ENCODE measurements at places on chromosomes 2 and 18.

DNA sequence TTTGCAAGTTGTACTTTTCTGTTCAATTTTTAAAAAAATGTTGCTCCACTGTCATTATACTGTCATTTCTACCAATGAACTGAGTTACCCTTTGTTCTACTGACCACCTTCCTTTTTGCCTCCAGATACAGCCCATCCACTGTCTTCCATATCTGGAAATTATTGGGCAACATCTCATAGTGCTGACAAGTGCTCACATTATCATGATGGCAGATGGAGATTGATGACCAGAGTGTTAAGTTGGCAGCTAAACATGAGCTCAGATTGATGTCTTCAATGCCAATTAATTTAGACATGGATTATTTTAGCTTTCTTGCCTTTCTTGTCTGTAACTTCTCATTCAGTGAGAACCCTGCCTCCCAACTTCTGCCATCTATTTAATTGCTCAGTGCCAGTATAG, 76.6 kb downstream of the KIAA1328 start:
- no peak for DNase-seq

- DNase-seq: no peak
Observed at GRCh38 chr18:32351032-32351431, 119.7 kb downstream of the GAREM1 start.

GRCh38 chr18:70194227-70194890, 11.1 kb downstream of the RTTN start:
- no peak for DNase-seq

- DNase-seq: no peak
Observed at GRCh38 chr2:239302808-239303557, 97.8 kb downstream of the HDAC4 start.

DNA sequence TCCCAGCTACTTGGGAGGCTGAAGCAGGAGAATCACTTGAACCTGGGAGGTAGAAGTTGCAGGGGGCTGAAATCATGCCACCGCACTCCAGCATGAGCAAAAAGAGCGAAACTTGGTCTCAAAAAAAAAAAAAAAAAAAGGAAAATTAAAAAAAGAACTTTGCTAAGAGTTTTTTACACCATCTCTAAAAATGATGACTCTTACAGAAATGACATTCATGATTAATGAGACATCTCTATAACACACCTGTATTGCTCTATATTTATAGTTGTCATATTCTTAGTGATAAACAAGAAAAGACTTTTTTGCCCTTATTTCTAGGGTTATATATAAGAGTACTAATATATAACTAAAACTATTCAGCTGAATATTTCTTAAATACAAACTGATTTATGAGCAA, 34.4 kb downstream of the ANKRD44 start:
- DNase-seq: no peak

GRCh38 chr18:24189007-24189528, 50.2 kb downstream of the CABYR start:
- DNase-seq: no peak

DNA sequence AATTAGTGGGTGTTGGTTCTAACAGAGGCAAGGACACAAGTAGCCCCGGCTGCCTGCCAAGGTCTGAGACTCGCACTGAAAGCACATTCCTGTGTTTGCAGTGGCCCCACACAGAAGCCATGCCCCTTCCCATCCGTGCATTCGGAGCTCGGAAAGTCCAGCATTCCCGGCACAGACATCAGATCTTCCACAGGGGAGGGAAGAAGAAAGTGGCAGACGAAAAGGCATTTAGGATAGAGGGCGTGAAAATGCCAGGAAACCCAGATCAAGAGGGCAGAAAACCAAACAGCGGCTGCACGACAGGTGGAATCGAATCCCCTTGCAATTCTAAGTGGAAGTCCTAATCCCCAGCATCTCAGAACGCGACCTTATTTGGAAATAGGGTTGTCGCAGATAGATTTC, 105.5 kb upstream of the ASB18 start:
- no peak for DNase-seq

DNA sequence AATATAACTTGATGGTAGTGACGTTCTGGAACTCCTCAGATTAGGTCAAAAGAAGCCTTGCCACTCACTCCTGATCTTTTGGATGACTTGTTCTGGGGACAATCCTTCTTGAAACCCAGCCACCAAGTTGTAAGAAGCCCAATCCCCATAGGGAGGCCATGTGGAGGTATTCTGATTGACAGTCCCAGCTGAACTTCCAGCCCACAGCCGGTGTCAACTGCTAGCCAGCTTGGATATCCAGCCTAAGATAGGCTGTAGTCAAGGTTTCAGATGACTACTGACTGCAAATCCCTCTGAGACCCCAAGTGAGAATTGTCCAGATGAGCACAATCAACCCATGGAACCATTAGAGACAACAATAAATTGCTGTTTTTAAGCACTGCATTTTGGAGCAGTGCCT, 31.4 kb downstream of the EIF2AK2 start:
- no peak for DNase-seq

- peak; percentile 40 for DNase-seq
Observed at GRCh38 chr2:183081911-183082310, 3.4 kb downstream of the DUSP19 start.

DNA sequence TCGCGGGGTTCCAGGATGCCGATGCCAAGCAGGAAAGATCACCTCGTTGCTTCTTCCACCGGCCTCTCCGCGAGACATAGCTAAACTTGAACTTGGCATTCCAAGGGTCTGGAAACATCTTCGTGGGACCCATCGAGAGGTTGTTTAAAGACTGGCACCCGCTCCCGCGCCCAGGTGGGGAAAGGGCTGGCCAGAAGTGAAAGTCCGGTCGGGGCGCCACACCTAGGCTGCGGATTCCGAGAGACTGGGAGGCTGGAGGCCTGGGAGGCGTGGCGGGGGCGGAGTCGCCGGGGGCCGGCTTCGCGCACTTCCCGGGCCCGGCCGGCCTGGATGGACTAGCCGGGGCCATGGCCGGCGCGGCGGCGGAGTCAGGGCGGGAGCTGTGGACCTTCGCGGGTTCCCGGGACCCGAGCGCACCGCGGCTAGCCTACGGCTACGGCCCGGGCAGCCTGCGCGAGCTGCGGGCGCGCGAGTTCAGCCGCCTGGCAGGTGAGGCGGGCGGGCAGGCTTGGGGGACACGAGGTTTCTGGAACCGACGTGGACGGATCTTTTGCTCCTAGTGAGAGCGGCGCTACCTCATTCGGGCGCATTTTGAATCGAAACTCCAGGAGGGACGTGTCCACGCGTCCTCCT, at the start of gene MOCOS:
MOCOS (plus strand) TSS at position 305 of the 633 bp plus-strand sequence; CDS start at position 348, 43 bp downstream.
- peak; percentile 86 for DNase-seq

DNA sequence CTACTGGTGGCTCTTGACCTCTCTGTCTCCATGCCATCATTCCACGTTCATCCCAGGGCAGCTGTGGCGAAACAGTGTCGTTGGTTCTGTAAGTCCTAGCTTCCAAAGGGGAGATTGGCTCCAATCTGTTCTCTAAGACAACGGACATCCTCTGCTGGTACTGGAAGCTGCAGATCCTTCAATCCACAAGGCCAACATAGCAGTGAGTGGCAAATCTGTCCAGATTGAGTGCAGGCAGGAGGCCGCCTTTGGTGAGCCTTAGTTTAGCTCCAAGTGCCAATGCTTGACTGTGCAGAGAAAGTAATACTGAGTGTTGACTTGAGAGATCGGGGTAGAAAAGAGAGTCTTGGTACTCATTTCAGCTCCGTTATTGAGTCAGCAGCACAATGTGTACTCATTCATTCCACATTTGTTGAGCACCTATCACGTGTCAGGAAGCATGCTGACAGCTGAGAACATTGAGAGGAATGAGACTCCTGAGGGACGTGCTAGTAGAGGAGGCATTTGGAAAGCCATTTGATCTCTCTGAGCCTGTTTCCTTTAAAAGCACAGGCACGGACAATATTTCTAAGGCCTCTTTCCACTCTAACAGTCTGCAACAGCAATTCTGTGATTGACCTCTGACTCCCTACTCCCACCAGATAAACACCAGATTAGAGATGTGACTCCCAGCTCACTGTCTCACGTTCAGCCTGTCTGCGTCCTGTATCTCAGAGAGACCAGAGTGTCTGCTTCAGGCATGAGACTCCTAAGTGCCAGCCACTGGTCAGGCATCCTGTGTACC, 306.0 kb downstream of the CLIP4 start:
- no peak for DNase-seq

DNA sequence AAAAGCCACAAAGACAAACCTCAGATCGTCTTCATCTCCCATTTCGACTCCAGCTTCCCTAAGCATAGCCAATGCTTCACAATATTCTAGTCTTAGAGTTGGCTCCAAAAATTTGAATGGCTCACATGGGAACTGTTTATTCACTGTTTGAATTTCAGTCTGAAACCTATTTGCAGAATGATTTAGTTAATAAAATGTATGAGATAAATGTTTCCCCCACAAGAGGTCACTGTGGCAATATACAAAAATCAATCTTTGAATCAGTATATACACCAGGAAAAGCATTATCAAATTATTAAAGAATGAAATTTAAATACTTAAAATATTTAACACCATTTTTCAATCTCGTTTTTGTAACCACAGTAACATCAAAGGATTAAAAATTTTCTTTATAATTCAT, 40.0 kb upstream of the MCM6 start:
- DNase-seq: peak; percentile 51

GRCh38 chr2:235740821-235741220, 247.0 kb downstream of the AGAP1 start:
- peak; percentile 45 for DNase-seq

GRCh38 chr18:12038639-12039539, 54.8 kb upstream of the ANKRD62 start:
- peak; percentile 70 for DNase-seq
